ENCODE measurements at places on chromosomes 7 and 10. TPM values are rescaled to one million over a fixed set of nuclear protein-coding genes. Genes with fewer than 3 reads are reported as not detected.

DNA sequence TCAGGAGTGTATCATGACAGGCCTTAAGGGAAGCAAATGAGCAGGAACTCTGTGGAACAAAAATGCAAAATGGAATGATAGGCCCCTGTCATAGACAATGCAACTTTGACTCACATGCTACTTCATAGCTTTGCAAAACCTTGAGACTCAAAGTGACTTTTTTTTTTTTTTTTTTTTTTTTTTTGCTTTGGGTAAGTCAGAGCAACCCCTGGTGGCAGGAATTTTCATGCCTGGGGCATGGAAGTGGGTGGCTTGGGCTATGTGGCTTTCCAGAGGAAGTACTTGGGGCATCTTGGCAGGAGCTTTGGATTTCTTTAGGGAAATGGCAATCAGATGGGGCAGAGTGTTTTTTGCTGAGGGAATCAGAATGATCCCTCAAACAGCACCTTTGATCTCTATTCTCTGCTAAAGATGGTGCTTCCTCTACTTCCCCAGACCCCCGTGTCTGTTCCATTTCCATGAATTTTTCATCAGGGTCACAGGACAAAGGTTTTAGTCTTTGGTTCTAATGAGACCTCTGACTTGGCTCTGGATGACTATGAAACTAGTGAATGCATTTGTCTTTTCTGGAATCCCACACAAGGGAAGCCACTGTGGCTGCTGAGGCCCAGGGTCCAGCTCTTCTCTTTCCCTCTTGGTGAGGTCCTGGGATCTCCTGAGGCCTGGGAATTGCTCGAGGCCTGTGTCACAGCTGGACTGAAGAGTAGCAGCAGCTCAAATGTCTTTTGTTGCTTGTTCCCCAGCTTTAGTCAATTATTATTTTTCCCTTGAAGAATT, 62.8 kb downstream of the TACC2 start:
- peak; percentile 29 for DNase-seq

- no peak for DNase-seq
Measured at GRCh38 chr10:120342115-120342714, 114.8 kb upstream of the PLPP4 start.

GRCh38 chr10:127207081-127207480, 10.7 kb upstream of the INSYN2A start:
- DNase-seq: no peak

Gene PRR15
- polyA plus RNA-seq: not detected

Gene TMEM120A
- 59.1 TPM for polyA plus RNA-seq

Gene CRYGN
- polyA plus RNA-seq: not detected

DNA sequence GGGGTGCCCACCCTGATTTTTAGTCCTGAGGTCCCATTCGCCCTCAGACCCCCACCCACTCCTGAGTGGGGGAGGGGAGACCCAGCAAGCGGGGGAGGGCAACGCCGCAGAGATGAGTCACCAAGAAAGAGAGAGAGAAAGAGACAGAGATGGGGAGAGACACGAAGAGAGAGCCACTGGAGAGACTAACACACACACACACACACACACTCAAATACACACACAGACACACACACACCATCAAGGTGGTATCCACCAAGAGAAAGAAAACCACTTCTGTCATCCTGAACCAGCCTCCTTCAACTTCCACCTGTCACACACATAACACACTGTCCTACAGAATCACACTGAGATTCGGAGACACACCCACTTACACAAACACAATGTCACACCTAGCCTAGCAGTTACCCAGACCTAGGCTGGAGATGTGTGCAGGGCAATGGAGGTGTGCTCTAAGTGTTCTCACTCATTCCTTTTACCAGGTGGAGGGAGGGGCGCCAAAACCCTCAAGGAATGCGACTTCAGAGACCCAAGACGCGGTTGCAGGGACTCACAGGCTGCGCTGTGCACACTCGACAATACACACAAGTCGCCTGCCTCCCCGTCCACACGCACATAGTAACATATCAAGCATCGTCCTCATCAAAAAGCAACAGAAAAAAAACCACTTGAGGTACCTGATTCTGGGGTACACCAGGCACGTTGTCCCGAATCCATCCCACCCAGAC, 3.9 kb upstream of the VGF start:
- DNase-seq: no peak

Gene SOSTDC1
- 0.11 TPM for polyA plus RNA-seq

DNA sequence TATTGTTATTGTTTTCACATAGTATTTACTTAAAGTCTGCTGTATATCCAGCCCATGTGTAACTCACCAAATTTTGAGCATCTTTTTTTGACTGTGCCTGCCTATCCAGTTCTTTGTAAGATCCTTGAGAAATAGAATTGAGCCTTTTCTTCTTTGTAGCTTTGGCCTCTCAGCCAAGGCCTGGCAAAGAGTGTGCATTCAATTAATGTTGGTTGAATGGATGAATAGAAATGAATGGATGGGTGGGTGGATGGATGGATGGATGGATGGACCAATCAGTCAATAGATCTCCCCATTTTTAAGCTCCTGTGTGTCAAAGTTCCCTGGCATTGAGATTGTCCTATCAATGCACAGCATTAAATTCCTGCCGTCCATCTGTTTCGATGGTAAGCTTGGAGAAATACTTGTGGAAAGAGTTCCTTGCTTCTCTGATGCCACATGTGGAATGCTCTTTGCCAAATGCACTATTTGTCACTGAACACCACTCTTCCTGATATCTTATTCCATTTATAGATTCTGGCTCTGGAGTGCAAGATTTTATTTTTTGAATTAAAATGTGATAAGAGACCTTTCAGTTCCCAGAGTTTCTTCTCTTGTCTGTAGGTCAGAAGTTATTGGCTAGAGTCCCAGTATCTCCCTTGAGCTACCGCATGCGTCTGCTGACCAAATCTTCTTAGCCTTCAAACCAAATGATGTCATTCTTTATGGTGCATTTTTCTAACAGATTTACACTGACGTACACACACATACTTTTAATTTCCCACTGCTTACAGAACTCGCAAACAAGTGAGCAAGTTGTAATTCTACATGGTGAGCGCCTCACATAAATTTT, 20.7 kb upstream of the ADRB1 start:
- no peak for DNase-seq

All from AG04450 (cell line).